Stimulated activated naive CD4-positive, alpha-beta T cell treated with Interleukin-2 at 50 U/mL for 16 hours (primary cell): ENCODE measurements at places on chromosomes 4 and X.

- no peak for DNase-seq
Observed at GRCh38 chrX:19361701-19362100, 18.0 kb downstream of the PDHA1 start.

DNA sequence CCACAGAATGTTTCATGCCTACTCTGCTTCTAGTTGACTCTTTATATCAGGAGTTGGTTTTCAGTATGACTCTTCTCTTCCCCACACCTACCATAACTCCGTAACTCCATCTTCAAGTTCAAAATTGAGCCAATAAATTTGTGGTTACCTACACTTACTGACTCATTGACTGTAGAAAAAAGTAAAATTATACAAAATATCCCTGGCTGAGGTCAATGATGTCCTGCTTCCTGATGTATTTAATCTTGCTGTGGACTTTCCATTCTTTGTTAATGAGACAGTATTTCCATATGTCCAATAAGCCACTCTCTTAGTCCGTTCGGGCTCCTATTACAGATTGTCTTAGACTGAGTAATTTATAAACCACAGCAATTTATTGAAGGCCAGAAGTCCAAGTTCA lies 9.9 kb upstream of the NLGN4X start:
- no peak for DNase-seq

GRCh38 chrX:152813206-152813605 lies 17.4 kb downstream of the CETN2 start:
- no peak for DNase-seq

DNA sequence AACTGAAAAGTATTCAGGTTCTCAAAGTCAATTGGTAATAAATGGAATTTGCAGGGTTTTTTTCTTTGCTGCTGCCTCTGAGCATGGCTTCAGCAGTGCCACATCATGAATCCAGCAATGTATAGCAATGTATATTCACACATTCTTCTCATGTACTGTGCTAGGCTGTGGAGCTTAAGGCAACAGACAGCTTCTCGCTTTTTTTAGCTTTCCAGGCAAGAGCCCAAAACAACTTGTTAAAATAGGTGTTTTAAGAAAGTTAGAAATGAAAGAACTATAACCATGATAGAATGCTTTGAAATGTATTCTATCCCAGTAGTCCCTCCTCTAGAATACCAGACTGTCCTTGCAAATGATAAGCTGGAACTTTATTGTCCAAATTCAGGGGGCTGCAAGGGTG lies 30.4 kb downstream of the SMIM43 start:
- no peak for DNase-seq

GRCh38 chrX:69102612-69103194 lies 62.5 kb downstream of the PJA1 start:
- no peak for DNase-seq

DNA sequence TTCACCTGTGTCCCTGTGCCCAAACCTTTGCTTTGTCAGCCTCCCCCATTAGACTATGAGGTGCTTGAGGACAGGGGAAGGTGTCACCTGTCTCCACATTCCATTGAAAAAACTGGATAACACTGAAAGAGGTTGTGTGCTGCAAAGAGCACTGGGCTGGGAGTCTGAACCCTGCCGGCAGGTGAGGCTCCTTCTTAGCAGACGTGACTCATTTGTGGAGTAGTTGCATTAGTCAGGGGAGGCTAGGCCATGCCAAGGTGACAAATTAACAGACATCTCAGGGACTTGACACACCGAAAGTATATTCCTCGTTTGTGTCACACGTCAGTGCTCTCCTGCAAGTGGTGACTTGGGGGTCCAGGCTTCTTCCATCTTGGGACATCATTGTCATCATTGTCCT lies 95.9 kb upstream of the STX18 start:
- DNase-seq: no peak

DNA sequence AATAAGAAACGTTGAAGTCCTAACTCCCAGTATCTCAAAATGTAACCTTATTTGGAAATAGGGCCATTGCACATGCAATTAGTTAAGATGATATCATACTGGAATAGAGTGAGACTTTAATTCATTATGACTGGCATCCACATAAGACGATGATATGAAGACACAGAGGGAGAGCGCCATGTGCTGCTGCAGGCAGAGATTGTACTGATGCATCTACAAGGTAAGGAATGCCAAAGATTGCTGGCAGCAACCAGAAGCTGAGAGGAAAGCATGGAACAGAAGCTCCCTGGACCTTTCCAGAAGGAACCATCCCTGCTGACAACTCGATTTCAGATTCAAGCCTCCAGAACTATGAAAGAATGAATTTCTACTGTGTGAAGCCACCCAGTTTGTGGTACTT lies 697.0 kb upstream of the INTU start:
- DNase-seq: no peak

GRCh38 chr4:2363951-2364653 lies 54.3 kb downstream of the ZFYVE28 start:
- no peak for DNase-seq

DNA sequence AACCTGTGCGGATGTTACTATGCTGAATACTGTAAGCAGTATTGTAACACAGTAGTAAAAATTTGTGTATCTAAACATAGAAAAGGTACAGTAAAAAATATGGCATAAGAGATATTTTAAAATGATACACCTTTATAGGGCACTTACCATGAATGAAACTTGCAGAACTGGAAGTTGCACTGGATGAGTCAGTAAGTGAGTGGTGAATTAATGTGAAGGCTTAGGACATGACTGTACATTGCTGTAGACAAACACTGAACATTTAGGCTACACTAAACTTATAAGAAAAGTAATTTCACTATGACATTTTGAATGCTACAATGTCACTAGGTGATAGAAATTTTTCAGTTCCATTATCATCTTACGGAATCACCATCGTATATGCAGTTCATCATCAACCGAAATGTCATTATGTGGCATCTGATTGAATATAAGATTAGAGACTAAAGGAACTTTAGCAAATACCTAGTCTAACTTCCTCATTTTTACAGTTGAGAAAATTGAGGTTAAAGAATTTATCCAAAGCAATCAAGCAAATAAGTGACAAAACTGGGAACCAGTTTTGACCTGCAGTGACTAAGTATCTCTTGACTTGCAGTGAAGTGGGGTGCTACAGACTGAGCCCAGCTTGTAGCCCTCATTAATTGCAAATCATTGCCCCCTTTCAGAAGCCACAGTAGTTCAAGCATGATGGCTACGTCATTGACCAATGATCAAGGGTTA lies 55.3 kb downstream of the EGF start:
- no peak for DNase-seq
